GM04504 (cell line): ENCODE measurements at places on chromosomes 4 and X.

- no peak for DNase-seq
Measured at GRCh38 chr4:116866106-116866505, 219.3 kb downstream of the TRAM1L1 start.

DNA sequence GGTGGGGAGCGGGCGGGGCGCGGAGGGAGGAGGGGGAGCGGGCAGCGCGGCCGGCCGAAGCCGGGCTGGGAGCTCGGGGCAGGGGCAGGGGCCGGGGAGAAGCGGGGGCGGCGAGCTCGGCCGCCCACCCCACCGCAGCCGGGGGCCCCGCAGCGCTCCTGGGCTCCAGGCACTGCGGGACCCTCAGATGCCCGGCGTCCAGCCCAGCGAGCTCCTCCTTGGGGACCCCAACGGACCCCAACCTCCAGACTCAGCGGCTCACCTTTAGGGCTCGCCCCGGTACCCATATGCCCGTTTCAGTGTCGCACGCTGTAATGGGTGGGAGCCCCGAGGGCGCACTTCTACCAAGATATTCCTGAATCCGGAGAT, 357 bp upstream of the ADGRG2 start:
- no peak for DNase-seq

GRCh38 chr4:47721892-47722575, 115.8 kb downstream of the CORIN start:
- no peak for DNase-seq

- no peak for DNase-seq
Measured at GRCh38 chrX:142891046-142891445, 134.7 kb upstream of the SPANXN4 start.

DNA sequence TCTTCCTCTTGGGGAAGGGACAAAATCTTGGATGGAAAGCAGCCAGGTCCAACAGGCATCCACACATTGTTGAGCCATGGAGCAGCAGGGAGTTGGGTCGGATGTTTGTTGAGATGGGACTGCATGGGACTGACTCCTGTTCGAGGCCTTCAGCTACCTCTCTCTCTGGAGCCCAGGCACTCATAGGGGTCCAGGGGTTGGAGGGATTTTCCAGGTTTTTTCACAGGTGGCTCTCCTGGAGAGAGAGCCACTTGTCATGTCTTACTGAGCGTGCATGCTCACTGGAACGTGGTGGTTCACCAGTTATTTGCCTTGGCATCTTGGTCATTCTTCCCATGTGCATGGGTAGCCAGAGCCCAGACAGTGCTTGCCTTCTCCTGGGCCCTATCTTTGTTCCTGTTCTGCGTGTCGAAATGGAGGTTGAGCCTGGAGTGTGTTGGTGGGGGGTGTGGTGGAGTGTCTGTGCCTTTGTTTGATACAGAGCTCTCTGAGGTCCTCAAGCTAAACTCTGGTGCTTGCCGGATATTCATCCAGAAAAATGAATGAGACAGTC, 60.6 kb downstream of the NBDY start:
- no peak for DNase-seq

GRCh38 chr4:37157476-37158167, 86.9 kb upstream of the NWD2 start:
- no peak for DNase-seq

GRCh38 chr4:1082215-1083182, 30.9 kb downstream of the RNF212 start:
- DNase-seq, result peak; percentile 69

GRCh38 chrX:97102938-97103337, 219.2 kb downstream of the RPA4 start:
- DNase-seq, result no peak

- no peak for DNase-seq
Measured at GRCh38 chr4:107312366-107312765, 276.3 kb upstream of the DKK2 start.

GRCh38 chr4:41428601-41429279, 109.2 kb upstream of the LIMCH1 start:
- DNase-seq, result no peak

- DNase-seq, result no peak
Measured at GRCh38 chr4:84499624-84499982, 511 bp upstream of the NKX6-1 start.

DNA sequence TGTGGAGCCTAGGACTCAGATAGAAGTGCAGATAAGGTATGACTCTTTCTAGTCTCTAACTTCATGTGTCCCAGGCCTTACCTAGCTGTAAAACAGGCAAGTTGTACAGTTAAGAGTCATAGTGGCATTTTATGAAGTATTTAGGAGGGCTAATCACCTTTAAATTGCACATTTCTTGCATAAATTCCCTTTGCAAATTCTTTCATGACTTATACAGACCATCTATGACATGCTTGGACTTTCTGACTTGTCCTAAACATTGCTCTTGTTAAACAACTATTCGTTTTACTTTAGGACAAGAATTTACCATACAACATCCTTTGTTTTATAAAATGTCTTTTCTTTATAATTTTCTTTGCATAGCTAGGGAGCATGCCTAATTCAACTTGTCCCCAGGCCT, 7.8 kb upstream of the RRAGB start:
- no peak for DNase-seq

DNA sequence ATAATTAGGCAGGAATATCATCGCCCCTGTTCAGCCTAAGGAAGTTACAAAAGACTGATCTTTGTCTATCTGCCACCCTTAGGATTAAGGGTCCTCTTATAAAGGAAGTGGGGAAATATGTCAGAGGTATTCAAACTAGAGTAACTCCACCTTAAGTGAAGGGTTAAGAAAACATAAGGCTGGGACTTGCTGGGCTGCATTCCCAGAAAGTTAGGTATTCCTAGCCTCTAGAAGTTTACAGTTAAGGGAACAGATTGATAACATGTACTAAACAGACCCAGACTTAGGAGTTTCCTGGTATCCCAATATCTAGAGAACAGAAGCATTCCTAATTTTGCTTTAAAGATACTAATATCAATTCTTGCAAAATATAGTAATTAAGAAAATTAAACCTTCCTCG, 6.0 kb downstream of the CXCL2 start:
- no peak for DNase-seq

DNA sequence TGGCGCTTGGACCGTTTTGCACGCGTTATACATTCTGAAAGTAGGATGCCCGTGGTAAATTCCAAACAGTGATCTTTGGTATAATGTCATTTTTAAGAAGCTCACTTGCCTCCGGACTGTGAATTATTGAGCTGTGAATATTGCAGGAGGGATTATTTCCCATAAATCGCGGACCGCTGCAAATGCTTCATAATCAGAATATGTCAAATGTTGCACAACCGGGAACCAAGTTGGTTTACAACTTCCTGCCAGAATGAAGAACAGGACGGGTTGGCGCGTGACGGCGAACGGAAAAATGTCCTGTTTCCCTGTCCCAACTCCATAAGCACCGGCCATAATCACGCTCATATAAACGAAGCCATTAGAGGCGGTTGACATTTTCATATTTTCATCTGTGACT, 67.6 kb downstream of the SHOX start:
- DNase-seq, result peak; percentile 74

DNA sequence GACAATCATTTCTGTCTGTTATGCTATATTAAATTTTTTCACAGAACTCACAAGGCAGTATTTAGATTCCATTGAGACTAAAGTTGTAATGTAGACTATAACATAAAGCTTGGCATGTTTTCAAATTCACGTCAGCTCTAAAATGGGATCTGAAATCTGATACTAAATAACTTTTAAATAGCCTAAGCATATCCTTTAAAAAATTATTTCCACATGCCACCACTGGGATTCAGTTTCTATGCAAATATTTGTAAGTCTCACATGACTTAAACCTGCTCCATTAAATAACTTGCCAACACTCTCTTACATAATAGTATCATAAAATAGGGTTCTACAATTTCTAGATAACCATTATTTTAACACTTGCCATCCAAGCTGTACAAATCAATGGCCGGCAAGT, 32.4 kb downstream of the KLHL8 start:
- no peak for DNase-seq

GRCh38 chrX:112808007-112808406, 32.6 kb downstream of the AMOT start:
- DNase-seq, result no peak

GRCh38 chr4:105129286-105130040, 17.2 kb upstream of the TET2 start:
- DNase-seq, result no peak

DNA sequence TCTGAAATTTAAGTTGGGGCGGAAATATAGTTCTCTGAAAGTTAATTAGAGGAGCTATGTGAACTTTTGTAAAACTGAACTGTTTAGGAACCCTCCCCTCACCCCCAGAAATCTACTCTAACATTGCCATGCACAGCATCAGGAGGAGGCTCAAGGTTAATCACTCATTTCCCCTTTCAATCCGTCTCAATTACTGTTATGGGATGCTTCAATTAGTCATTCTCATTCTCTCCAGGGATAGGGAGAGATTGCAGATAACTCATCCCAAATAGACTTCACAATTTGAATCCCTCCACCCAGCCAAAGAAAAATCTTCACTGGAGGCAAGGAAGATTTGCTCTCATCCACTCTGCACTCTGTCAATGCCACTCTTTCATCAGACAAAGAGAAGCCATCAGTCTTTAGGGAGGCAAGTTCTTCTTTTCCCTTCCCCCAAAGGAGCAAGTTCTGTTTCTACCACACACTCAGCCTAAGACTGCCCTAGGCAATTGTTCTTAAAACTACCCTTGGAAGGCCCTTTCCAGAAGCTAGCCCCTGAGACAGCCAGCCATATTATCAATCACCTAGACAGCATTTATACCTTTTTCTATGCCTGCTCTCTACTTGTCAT, 140.4 kb downstream of the SLC10A7 start:
- no peak for DNase-seq

DNA sequence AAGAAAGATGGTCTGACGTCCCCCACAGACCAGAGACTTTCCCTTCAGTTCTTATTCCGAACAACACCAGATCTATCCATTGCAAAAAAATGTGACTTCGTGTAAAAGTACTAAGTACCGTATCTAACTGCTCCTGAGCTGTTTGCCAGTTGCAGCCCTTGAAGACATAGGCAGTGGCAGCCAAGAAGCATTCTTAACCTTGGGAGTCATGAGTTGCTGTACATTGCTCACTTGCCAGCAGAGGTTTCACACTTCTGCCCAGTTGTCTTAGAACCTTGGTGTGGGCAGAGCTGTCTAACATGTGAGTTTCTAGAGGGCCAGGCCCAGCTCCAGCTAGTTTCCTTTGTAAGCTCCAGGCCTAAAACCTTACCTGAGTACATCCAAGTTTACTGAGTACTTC, 10.5 kb upstream of the CHRDL1 start:
- DNase-seq, result peak; percentile 19

GRCh38 chrX:26722666-26723428, 506.9 kb downstream of the MAGEB5 start:
- DNase-seq, result no peak

DNA sequence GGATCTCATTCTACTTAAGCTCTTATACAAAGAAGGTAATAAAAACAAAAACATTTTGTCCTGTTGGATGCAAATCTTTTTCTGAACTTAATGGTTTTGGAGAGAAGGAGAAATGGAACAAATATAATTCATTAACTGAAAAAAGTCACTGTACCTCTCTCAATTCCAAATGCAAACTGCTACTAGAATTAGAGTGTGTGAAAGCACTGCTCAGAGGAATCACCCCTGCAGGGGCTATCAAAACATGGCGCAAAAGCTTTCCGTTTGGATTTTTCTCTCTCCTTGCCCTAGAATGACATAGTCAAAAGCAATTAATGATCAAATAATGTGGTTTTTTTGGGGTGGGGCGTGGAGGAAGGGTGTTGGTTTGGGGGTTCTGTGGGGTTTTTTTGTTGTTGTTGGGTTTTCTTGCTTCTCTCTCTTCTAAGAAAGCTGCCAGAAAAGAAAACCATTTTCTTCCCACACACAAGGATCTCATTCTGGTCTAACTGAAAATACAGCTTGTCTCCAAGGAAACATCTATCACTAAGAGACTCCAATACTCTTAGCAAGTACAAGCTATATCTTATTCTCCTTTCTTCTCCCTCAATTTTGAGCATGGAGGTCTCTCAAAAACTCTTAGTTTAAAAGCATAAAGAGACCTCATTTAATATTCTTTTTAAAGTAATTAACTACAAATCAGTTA, 41.6 kb downstream of the USP46 start:
- DNase-seq, result no peak

DNA sequence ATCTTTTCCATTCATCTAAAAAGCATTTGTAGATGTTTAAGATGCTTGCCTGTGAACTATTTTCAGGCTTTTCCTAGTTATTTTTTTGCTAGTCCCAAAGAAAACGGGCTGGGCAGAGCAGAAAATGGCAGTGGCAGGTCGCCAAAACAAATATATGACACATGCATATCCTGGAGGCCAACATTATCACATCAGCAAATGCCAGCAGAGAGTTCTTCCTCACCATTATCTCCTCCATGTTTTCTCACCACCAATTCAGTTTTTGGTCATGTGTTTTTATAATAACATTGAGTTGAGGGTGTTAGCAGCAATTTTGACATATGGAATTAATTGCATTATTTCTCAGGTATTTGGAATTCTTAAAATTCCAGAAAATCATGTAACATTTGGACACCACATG, 97.9 kb upstream of the EOLA2 start:
- peak; percentile 47 for DNase-seq

DNA sequence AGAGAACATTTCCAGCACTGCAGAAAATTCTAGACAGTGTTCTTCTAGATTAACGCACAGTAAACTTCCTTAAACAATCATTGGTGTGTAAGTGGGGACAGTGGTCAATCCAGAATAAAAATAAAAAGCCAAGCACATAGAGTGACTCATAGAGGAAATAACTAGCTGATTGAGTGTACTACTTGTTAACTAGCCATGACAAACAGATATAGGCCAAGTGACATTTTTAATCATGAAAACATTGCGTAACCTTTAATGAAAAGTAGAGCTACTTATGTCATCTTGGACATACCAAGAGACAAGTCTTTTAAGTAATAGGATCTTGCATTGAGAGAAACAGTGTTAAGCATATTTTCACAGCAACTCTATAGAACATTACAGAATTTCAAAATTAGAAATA, 233.9 kb upstream of the MAB21L2 start:
- peak; percentile 7 for DNase-seq

DNA sequence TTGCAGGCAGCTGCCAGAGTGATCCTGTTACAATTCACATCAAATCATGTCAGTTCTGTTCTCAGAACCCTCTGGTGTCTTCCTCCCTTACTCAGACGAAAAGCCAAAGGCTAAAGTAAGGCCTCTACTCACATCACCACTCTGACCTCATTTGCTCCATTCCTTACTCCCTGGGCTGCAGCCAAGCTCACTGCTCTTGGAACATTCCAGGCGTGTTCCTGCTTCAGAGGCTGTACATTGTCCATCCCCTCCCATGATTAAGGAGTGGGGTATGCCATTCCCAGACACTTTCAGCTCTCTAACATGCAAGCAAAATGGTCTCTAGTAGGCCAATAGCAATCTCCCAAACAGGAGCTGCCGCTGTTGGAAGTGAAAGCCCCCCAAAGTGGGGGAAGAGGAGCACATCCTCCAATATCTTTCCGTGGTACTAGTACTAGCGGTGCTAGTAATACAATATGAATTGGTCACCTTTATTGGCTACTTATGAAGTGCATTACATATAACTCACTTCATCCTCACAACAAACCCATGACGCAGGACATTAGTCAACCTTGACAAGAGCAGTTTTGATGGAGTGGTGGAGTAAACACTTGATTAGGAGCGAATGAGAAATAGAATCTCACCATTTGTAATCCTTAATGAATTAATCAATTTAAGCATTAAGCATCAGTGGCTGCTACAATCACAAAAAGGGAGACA, 15.0 kb downstream of the GAB3 start:
- DNase-seq, result no peak
